Effector memory CD4-positive, alpha-beta T cell (primary cell): ENCODE measurements at places on chromosomes 11 and 22.

- H3K27me3 ChIP-seq: no peaks in the 10 kb centered on the region
- H3K4me3 ChIP-seq: peak overlapping the region; percentile 70
- peaks cover 56% of the 10 kb centered on the region for H3K4me1 ChIP-seq
These were observed 1.5 kb downstream of the SF1 start for GRCh38 chr11:64776875-64777274.

GRCh38 chr11:74847395-74847794 lies 98.7 kb downstream of the RNF169 start:
- no peaks in the 10 kb centered on the region for H3K27me3 ChIP-seq
- H3K36me3 ChIP-seq: peaks cover 49% of the 10 kb centered on the region
- H3K27ac ChIP-seq: no peak overlapping the region
- H3K4me3 ChIP-seq: no peak overlapping the region
- no peak for DNase-seq

- no peak overlapping the region for H3K4me3 ChIP-seq
- DNase-seq: no peak
- no peaks in the 10 kb centered on the region for H3K27me3 ChIP-seq
- H3K36me3 ChIP-seq: no peaks in the 10 kb centered on the region
These were observed 39.2 kb downstream of the MCHR1 start for GRCh38 chr22:40718250-40719204.

DNA sequence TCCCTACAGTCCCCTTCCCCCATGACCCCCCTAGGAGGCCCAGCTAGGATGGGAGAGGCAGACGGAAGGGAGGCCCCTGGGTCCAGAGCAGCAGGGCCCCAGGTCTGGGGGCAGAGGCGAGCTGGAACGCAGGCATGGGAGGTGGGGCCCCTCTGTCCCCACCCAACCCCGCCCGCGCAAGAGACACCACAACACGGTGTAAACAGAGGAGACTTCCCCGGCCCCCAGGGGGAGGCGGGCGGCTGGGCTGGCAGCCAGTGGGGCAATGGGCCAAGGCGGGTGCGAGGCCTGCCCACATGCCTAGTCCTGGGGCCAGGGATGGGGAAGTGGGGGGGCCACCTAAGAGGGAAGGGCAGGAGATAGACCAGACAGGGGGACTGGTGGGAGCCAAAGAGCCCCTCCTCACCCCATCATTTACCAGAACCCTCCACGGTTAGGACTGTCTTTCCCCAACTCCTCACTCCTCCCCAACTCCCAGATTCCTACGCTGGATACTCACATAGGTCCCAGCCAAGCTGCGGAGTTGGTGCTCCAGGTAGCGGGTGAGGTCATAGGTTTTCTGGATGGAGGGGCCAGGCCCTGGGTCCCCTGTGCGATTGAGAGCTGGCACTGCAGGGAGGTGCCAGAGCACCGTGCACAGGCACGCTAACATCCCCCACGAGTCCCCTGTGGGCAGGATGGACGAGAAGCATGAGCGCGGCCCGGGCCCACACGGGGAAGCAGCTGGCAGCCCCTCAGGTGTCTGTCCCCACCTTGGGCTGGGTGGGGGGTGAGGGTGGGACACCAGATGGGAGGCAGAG lies 6.2 kb downstream of the CLCF1 start:
- H3K27ac ChIP-seq: no peak overlapping the region
- H3K36me3 ChIP-seq: no peaks in the 10 kb centered on the region
- H3K4me3 ChIP-seq: no peak overlapping the region
- peaks cover 60% of the 10 kb centered on the region for H3K4me1 ChIP-seq
- no peaks in the 10 kb centered on the region for H3K27me3 ChIP-seq
- DNase-seq: no peak

DNA sequence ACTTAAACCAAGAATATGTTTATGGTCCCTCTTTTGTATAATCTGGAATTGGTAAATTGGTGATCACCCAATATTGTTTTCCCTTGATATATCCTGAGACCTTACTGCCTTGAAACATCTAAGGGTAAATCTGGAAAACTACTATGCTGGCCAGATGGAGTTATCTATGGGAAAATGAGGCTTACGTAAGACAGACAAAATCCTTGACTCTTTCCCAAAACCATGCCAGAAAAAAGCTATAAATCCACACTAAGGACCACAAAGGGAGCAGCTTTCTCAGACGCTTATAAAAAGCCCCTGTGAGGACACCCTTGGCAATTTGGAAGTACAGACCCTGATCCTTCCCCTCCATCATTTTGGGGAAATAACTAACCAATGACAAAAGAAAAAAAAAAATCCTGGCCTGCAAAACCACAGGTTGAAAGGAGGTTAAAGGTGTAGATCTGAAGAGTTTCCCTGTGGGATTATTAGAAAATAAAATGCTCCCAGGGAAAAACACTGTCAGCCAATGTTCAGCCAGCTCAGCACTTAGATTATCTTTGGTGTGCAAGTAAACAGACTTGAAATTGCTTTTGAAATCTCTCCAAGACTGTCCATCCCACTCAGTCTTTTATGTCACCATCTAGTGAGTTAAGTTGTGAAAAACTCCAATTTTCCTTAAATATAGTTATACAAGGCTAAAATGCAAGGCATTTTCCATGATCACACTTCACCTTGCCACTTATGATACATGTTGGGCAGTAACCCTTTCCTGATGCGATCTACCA lies 6.6 kb upstream of the AMBRA1 start:
- no peak overlapping the region for H3K4me3 ChIP-seq
- no peak for DNase-seq
- H3K27ac ChIP-seq: no peak overlapping the region

DNA sequence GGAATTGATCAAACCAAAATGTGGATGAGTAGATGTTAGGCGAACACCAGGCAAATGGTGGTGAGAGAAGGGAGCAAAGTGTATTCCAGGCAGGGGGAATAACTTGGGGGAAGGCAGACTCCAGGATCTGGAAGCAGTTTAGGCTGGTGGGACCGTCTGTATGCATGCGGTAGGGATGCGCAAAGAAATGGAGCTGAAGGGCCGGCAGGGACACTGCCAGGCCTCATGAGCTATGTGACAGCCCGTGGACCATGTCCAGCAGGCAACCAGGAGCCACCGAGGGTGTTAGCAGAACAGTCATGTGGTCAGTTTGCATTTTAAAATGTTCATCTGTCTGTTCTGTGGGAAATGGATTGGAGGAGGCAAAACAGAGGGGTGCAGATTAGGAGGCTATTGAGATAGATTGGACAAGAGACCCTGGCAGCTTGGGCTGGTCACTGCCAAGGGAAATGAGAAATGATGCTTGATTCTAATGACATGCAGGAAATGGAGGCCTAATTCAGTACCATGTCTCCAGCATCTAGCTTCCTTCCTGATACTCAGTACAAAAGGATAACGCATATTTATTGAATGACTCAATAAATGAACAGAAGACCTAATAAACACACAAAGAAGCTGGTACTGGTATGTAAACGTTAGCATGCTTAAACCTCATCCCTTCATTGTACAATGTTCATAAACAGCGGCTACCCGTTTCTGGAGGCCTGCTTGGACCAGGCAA lies 412.4 kb downstream of the BUD13 start:
- H3K36me3 ChIP-seq: no peaks in the 10 kb centered on the region
- H3K27me3 ChIP-seq: no peaks in the 10 kb centered on the region
- DNase-seq: no peak
- H3K4me1 ChIP-seq: no peaks in the 10 kb centered on the region
- no peak overlapping the region for H3K4me3 ChIP-seq

- no peaks in the 10 kb centered on the region for H3K4me1 ChIP-seq
- no peaks in the 10 kb centered on the region for H3K27me3 ChIP-seq
- no peak overlapping the region for H3K27ac ChIP-seq
- peaks cover 2% of the 10 kb centered on the region for H3K36me3 ChIP-seq
These were observed 27.5 kb downstream of the CLPB start for GRCh38 chr11:72406540-72407527.

- no peak for DNase-seq
- H3K4me3 ChIP-seq: no peak overlapping the region
- no peak overlapping the region for H3K27ac ChIP-seq
- H3K27me3 ChIP-seq: no peaks in the 10 kb centered on the region
These were observed 69.1 kb downstream of the FCHSD2 start for GRCh38 chr11:73072935-73073481.

GRCh38 chr11:43138621-43139140 lies 173.1 kb upstream of the API5 start:
- no peaks in the 10 kb centered on the region for H3K36me3 ChIP-seq
- H3K4me3 ChIP-seq: no peak overlapping the region
- no peak for DNase-seq
- H3K4me1 ChIP-seq: no peaks in the 10 kb centered on the region
- no peaks in the 10 kb centered on the region for H3K27me3 ChIP-seq
- H3K27ac ChIP-seq: no peak overlapping the region

- H3K4me3 ChIP-seq: no peak overlapping the region
- H3K27me3 ChIP-seq: no peaks in the 10 kb centered on the region
- H3K36me3 ChIP-seq: no peaks in the 10 kb centered on the region
These were observed 568.6 kb upstream of the CADM1 start for GRCh38 chr11:116072601-116073410.

- H3K4me1 ChIP-seq: peaks cover 9% of the 10 kb centered on the region
- no peaks in the 10 kb centered on the region for H3K36me3 ChIP-seq
- no peak overlapping the region for H3K27ac ChIP-seq
- H3K4me3 ChIP-seq: peak overlapping the region; percentile 50
These were observed 2.2 kb downstream of the APOA1 start for GRCh38 chr11:116835042-116835772.

- H3K4me1 ChIP-seq: peaks cover 47% of the 10 kb centered on the region
- H3K27ac ChIP-seq: peak overlapping the region; percentile 92
- DNase-seq: no peak
- H3K4me3 ChIP-seq: no peak overlapping the region
These were observed 38.3 kb upstream of the GNB1L start for GRCh38 chr22:19892925-19893324.

DNA sequence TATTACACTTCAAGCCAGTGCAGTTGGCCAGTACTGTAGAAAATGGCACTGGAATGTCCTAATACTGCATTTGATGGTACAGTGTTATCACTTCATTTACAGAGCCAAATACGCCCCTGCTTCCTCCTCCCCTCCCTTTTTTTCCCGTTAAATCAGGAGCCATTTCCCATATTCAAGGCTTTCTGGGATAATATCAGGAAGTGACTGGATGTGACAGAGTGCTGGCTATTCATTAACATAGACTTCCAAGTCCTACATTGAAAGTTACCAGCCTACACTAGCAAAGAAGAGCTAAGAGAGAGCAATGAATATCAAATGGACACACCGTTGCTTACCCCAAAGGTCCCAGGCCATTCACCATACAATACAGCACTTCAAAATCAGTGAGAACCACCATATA lies 32.1 kb upstream of the ABCC8 start:
- no peaks in the 10 kb centered on the region for H3K36me3 ChIP-seq
- H3K4me1 ChIP-seq: no peaks in the 10 kb centered on the region
- no peak for DNase-seq
- H3K27me3 ChIP-seq: no peaks in the 10 kb centered on the region
- no peak overlapping the region for H3K27ac ChIP-seq
- no peak overlapping the region for H3K4me3 ChIP-seq

GRCh38 chr11:21501245-21501644 lies 691.6 kb upstream of the ANO5 start:
- DNase-seq: no peak
- H3K4me3 ChIP-seq: no peak overlapping the region
- no peaks in the 10 kb centered on the region for H3K36me3 ChIP-seq

DNA sequence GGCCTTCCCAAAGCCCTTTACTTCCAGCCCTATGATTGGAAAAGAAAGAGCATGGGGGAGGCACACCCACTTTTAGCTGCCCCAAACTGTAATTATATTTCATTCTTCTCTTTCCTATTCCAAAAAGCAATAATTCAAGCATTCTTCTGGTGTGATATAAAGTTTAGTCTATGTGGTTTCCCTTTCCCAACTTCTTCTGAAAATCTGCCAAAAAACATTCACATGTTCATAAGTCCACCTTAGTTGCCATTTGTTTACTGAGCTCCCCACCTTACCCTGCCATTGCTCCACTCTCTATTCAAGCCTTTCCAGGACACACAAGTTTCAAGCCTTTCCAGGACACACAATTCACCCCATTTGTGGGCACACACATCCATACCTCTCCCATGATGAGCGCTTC lies 111.6 kb upstream of the BMAL1 start:
- H3K27ac ChIP-seq: no peak overlapping the region
- H3K4me1 ChIP-seq: no peaks in the 10 kb centered on the region
- H3K4me3 ChIP-seq: no peak overlapping the region
- H3K36me3 ChIP-seq: no peaks in the 10 kb centered on the region
- no peak for DNase-seq

- peak overlapping the region; percentile 74 for H3K27ac ChIP-seq
- no peaks in the 10 kb centered on the region for H3K36me3 ChIP-seq
- H3K4me3 ChIP-seq: peak overlapping the region; percentile 71
- H3K4me1 ChIP-seq: no peaks in the 10 kb centered on the region
- DNase-seq: no peak
These were observed 35.9 kb upstream of the WNT7B start for GRCh38 chr22:46012881-46013281.

- no peak overlapping the region for H3K4me3 ChIP-seq
- DNase-seq: no peak
- no peaks in the 10 kb centered on the region for H3K4me1 ChIP-seq
- H3K36me3 ChIP-seq: no peaks in the 10 kb centered on the region
- no peaks in the 10 kb centered on the region for H3K27me3 ChIP-seq
These were observed 223.8 kb downstream of the BLID start for GRCh38 chr11:121892131-121892681.

DNA sequence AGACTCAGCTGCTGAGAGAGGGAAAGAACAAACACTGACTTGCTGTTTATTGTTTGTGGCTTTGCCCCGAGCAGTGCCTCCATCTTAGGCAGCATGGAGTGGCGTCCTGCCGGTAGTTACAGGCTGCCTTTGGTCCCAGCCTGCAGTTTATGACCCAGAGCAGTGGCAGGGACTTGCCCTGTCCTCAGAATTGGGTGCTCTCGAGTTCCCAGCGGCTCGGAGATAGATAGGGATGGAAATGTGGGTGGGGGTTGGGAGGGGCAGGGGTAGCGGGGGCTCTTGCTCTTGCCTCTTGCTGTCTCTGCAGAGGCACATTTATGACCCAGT lies 3.1 kb downstream of the ALX4 start:
- no peak overlapping the region for H3K27ac ChIP-seq
- H3K4me3 ChIP-seq: no peak overlapping the region
- H3K4me1 ChIP-seq: peaks cover 28% of the 10 kb centered on the region
- peaks cover 74% of the 10 kb centered on the region for H3K27me3 ChIP-seq
